ENCODE measurements at places on chromosomes 11 and 22. TPM values are rescaled to one million over a fixed set of nuclear protein-coding genes. Genes with fewer than 3 reads are reported as not detected.

GRCh38 chr11:35683728-35684339 is 21.3 kb downstream of the TRIM44 start:
- no peak for DNase-seq

DNA sequence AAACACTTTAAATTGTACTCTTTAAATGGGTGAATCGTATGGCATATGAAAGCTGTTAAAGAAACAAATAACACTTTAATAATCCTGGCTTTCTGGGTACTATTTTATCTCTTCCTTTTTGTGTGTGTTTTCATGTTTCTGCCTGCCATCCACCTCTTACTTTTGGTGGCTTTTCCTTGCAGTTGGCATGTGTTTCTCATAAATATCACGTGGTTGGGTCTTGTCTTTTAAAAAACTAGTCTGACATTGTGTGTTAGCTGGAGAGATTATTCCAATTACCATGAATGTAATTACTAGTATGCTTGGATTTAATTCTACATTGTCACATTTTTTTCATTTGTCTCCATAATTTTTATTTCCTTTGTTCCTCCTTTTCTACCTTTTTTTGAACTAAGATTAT is 262.9 kb upstream of the B3GAT1 start:
- no peak for DNase-seq

DNA sequence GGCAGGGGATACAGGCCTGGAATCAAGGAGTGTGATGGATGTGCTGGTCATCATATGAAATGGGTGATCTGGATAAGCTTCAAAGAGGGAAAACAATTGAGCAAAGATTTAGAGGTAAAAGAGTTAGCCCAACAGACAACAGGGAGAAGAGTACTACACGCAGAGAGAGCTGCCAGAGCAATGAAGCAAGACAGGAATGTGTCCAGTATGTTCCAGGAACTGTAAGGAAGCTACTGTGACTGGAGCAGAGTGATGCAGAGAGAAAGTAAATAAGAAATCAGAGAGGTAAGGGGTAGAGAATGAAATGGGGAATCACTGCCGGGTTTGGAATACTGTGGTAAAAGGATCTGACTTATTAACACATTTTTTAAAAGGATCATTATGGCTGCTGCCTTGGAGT is 255.1 kb downstream of the DCDC1 start:
- no peak for DNase-seq

GRCh38 chr11:128898580-128899344 is 7.6 kb downstream of the KCNJ5 start:
- no peak for DNase-seq

GRCh38 chr11:59849129-59849528 is 3.8 kb upstream of the CBLIF start:
- no peak for DNase-seq

DNA sequence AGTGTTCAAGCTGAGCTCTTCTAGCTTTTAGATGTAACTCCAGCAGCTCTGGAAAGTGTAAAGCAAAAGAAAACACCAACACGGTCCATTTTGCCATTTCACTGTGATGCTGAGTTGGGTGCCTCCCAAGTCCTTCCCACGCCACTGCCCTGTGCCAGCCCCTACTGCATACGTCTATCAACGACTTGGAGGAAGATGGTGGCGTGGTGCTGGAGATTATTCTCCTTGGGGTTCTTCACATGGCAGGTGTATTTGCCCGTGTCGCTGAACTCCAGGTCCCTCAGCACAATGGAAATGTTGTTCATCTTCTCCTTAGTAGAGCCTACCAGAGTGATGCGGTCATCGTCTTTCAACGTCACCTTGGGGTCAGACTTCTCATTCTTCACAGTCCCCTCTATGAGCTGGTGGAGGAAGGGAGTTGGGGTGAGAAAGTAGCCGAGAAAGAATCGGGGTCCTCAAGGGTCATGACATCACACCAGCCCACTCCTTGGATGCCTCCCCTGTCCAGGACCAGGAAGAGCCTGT is 8.9 kb downstream of the SCN4B start:
- no peak for DNase-seq

GRCh38 chr22:27612115-27612514 is 189.4 kb downstream of the MN1 start:
- no peak for DNase-seq

GRCh38 chr11:70360211-70360610 is 38.1 kb upstream of the CTTN start:
- no peak for DNase-seq

GRCh38 chr22:25208743-25209505 is 9.3 kb downstream of the CRYBB3 start:
- no peak for DNase-seq

GRCh38 chr11:131375421-131375820 is 5.0 kb downstream of the NTM start:
- DNase-seq = no peak

DNA sequence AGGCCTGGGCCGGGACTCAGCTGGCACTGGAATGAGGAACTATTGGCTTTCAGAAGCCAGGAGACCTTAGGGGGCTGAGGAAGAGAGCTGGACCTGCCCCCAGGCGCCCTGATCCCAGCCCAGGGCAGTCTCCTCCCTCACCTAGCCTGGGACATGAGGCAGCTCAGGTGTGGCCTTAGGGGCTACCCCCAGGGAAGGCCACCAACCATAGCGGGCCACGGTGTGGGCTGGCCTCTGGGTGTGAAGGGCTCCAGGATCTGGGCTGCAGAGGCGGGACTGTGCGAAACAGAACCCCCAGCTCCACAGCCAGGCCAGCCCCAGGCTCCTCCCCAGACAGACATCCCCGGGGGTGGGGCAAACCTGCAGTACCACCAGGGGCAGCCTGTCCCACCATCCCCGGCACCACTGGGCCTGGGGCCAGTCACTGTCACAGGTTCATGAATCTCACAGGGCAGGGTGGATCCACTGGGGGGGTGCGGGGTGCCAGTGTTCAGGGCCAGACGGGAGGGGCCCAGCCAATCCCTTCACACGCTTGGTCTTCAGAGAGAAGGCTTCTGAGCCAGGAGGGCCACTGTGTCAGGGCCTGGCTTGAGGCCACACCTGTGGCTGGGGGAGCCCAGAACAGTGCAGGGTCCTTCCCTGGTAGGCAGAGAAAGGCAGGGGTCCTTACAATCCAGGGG is 3.5 kb downstream of the PLXNB2 start:
- no peak for DNase-seq

DNA sequence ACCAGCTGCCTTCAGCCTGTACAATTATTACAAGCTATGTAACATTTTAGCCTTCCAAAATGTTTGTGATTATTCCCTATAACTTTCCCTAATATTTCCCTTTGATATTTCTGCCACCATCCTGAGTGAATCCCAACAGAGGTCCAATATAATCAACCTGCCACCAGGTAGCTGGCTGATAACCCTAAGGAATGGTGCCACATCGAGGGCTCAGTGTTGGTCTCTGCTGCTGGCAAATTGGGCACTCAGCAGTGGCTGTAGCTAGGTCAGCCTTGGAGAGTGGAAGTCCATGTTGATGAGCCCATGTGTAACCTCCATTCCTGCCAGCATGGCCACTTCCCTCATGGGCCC is 121.2 kb downstream of the ZNF280B start:
- DNase-seq = no peak

DNA sequence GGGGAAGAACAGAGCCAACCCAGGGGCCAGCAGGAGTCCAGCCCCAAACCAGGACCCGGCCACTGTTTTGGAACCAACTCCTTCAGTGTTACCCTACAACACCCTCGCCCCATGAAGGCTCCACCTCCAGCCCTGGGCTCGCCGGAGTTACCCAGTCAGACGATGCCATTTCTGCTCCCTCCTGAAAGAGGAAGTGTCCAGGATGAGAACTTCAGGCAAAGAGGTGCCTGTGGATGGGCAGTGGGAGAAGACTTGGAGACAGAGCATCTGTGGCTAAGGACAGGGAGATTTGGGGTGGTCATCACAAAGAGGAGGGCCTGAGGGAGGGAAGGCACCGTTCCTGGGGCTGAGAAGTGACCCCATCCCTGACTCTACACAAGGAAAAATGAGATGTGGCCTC is 14.0 kb downstream of the APOBEC3B start:
- DNase-seq = no peak

DNA sequence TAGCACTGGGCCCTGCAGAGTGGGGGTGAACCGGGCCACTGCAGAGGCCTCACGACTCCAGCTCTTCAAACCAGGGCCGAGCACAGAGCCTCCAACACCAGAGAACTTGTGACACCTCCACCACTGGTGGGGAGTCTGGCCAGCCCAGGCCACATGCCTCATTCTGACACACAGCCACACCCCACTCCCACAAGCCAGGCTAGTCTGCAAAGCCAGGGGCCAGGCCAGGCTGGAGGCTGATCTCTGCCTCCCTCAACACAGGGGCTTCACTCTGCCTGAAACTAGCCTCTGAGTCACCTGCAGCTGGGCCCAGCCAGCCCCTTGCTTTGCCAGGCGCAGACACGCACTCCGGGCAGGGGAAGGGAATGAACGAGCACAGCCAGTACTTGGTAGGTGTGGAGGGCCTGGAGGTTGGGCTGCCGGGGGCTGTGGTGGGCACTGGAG is 102.9 kb downstream of the MED15 start:
- no peak for DNase-seq

DNA sequence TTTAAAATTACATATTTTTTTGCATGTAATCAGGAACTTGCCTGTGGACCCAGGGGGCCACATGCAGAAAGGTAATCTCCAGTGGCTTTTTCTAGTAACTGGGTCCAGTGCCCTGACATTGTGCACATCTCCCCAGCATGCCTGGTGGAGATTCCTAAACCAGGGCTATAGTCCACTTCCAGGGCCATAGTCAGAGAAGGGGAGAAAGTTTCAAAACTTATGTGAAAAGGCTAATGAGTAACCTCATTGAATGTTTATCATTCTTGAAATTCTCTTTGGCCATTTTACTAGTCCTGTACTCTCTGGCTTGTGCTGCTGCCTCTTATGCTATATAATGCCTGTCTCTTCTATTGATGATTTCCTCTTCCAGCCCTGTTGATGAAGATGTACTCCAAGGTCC is 47.8 kb downstream of the BARX2 start:
- DNase-seq = no peak

- no peak for DNase-seq
Measured at GRCh38 chr11:130051082-130051481, 18.6 kb upstream of the APLP2 start.

DNA sequence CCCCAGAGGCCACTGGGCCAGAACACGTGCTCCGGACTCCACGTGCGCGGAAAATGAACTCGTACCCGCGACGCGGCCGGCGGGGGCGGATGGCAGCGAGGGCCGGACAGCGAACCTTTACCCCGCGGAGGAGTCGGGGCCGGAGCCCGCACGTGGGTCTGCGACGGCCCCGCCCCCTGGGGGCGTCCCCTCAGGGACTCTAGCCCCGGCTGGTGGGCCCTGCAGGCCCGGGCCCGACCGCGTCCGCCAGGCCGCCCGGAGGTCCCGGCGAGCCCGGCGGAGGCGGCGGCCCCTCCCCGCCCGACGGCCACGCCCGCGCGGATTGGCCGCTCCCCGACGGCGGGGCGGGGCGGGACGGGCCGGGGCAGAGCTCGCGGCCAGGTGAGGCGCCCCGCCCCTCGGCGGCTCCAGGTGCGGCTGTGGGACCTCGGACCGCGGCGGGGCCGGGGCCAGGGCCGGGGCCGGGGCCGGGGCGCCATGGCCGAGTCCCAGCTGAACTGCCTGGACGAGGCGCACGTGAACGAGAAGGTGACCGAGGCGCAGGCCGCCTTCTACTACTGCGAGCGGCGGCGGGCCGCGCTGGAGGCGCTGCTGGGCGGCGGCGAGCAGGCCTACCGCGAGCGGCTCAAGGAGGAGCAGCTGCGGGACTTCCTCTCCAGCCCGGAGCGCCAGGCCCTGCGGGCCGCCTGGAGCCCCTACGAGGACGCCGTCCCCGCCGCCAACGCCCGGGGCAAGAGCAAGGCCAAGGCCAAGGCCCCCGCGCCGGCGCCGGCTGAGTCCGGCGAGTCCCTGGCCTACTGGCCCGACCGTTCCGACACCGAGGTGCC is at the start of gene FAM83F:
TSS of gene FAM83F (plus strand) at position 389 of the 827 bp plus-strand sequence. CDS start at position 478, 89 bp downstream.
- no peak for DNase-seq

GRCh38 chr22:38489561-38490145 is 16.5 kb downstream of the DDX17 start:
- DNase-seq = no peak

- no peak for DNase-seq
Measured at GRCh38 chr11:98130117-98130625, 890.6 kb upstream of the CNTN5 start.

GRCh38 chr11:93216511-93217101 is 18.8 kb upstream of the SLC36A4 start:
- DNase-seq = no peak

DNA sequence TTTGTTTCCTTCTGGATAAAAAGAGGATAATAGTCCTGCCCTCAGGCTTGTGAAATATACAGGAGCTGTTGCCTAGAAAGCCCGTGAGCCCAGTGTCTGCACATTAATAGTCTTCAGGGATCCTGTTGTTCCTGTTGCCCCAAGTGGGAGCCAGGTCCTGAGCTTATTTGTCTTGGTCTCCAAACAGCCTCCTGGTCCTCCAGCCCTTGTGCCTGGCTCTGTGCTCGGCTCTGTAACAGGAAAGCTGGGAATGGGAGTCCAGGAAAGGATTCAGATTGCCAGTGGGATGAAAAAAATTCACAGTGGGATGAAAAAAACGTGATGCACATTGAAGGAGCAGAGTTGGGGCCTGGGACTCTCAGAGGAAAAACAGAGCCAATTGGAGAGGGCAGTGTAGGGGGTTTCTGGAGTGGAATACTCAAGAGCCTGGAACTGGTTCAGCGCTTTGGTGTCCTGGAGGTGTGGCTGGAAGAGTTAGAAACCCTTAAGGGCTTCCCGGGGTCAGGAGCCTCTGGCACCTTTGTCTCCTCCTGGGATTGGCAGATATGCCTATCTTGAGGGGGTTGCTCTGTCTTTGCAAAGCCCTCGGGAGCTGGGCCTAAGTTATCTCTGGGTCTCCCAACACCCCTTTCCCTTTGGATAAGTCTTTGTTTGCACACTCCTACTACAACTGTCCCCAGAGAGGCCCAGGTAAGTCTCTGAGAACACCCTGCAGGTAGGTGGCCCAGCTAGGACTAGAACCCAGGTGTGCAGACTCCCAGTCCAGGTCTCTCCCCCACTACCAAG is 2.3 kb upstream of the INPPL1 start:
- no peak for DNase-seq

The FOSL1 gene
- total RNA-seq = 186 TPM

The OR2AG2 gene
- total RNA-seq = 0.18 TPM

The HBB gene
- total RNA-seq = 0.72 TPM

The PLAAT2 gene
- not detected for total RNA-seq

The TBC1D22A gene
- total RNA-seq = 28.7 TPM

The NAV2 gene
- total RNA-seq = 22.7 TPM

The OR52H1 gene
- 0.15 TPM for total RNA-seq

The SLC29A2 gene
- total RNA-seq = 28.3 TPM

The MOV10L1 gene
- 0.10 TPM for total RNA-seq

The SLC15A3 gene
- total RNA-seq = 8.7 TPM

Measured in Panc1 (cell line).